ENCODE measurements at places on chromosomes 3 and 15. TPM values are rescaled to one million over a fixed set of nuclear protein-coding genes. Genes with fewer than 3 reads are reported as not detected.
A peak's percentile ranks its signal among the peaks of the same experiment; 100 is the strongest.

DNA sequence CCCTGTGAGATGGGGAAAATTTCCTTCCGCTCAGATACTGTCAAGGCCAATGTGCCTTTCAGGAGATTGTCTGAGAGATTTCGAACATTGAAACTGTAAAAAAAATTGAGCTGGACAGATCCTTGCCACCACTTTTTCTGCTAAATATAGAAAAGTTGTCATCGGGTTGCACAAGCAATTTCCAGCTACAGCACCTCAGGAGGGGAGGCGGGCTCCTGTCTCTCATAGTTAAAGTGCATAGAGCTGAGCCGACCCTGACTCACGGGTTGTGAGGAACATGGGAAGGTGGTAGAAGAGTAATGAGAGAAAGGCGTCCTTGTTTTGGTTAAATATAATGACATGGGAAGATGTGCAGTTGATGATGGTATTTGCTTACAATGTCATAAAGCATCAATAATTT is 160.6 kb upstream of the ICE2 start:
- DNase-seq = no peak

GRCh38 chr3:52112056-52112455 is 42.2 kb downstream of the POC1A start:
- no peak for DNase-seq

The ACTRT3 gene
- total RNA-seq = 1.3 TPM

The RFC4 gene
- 122 TPM for total RNA-seq

The SLC22A13 gene
- 0.78 TPM for total RNA-seq

The MORC1 gene
- total RNA-seq = not detected

DNA sequence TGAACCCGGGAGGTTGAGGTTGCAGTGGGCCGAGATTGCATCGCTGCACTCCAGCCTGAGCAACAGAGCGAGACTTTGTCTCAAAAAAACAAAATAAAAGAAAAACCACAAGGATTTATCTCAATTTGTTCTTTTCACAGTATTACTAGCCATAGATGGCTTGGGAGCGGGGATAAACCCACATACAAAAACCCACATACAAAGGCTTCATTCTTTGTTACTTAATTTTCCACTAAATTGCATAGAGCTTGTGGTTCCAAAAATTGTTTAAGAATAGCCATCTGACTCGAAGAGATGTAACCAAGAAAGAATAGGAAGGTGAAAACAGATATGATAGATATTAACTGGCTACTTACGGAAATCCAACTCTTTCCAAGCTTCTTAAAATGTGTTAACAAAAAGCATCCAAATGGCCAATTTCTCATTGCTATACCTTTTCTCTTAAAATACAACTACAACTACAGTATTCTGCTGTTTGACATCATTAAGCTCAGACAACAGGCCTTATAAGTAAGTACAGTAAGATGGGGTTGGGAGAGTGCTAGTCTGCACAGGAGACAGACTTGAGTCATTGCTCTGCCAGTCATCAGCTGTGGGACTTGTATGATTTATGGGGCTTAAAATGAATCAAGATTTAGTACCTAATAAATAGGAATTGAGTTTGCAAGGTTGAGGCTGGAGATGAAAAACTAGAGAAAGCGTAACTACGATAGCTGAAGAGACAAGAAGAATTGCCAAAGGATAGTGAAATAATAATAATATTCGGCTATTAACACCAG is 96.6 kb upstream of the PLXND1 start:
- DNase-seq = no peak

The CADM2 gene
- not detected for total RNA-seq

DNA sequence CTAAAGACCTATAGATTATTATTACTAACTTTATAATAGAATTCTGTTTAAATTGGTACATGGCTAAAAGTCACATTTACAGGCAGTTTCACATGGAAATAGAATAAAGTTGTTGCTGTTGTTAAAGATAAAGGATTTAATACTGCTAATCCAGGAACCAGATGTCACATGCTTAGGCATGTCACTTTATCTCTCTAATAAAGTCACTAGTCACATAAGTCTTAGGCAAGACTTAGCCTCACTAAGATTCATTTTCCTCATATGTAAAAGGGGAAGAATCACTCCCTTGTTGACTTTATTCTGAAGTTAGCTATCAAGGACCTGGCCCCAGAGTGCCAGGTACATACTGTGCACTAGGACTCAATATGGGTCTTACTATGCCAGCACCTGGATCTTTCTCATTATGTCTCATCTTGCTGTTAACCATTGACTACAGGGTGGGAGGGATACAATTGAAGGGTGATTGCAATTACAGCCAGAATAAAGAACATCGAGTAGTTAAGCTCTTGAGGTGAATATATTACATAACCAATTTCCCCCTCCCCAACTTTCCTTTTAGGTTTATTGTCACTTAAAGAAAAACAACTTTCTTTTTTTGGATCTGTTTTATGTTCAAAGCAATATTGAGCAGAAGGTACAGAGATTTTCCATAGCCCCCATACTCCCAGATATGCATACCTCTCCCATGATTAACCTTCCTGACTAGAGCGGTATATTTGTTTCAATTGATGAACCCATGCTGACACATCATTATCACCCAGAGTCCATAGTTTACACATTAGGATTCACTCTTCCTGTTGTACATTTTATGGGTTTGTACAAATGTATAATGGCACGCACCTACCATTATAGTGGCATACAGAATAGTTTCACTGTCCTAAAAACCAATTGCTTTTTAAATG is 36.6 kb downstream of the LNP1 start:
- DNase-seq = no peak

- no peak for DNase-seq
These were observed 511.3 kb downstream of the GABRG3 start for GRCh38 chr15:27482287-27482686.

The CPLX3 gene
- 0.17 TPM for total RNA-seq

- no peak for DNase-seq
These were observed 314.5 kb downstream of the TIGIT start for GRCh38 chr3:114608293-114608692.

The UBA5 gene
- 81.1 TPM for total RNA-seq

- DNase-seq = no peak
These were observed 130.4 kb upstream of the SMAD3 start for GRCh38 chr15:66934868-66935520.

GRCh38 chr3:129917423-129918007 is 24.0 kb upstream of the TMCC1 start:
- DNase-seq = no peak

- DNase-seq = peak; percentile 68
These were observed 136.8 kb upstream of the CCDC54 start for GRCh38 chr3:107240183-107241091.

GRCh38 chr15:63556736-63557135 is 40.5 kb upstream of the FBXL22 start:
- DNase-seq = no peak

The LRRC49 gene
- not detected for total RNA-seq

- no peak for DNase-seq
These were observed 61.9 kb downstream of the PTPN9 start for GRCh38 chr15:75517233-75517632.

GRCh38 chr3:172040981-172041963 is 1.9 kb downstream of the FNDC3B start:
- DNase-seq = no peak

- no peak for DNase-seq
These were observed 104.0 kb upstream of the TBC1D5 start for GRCh38 chr3:17846466-17846865.

GRCh38 chr15:43920815-43921214 is 94.0 kb downstream of the WDR76 start:
- DNase-seq = no peak

- no peak for DNase-seq
These were observed 542.3 kb upstream of the ROBO2 start for GRCh38 chr3:76497636-76498035.

- DNase-seq = no peak
These were observed 4.1 kb upstream of the ECT2 start for GRCh38 chr3:172746475-172746874.

- no peak for DNase-seq
These were observed 125.5 kb downstream of the MITF start for GRCh38 chr3:69864766-69865165.

DNA sequence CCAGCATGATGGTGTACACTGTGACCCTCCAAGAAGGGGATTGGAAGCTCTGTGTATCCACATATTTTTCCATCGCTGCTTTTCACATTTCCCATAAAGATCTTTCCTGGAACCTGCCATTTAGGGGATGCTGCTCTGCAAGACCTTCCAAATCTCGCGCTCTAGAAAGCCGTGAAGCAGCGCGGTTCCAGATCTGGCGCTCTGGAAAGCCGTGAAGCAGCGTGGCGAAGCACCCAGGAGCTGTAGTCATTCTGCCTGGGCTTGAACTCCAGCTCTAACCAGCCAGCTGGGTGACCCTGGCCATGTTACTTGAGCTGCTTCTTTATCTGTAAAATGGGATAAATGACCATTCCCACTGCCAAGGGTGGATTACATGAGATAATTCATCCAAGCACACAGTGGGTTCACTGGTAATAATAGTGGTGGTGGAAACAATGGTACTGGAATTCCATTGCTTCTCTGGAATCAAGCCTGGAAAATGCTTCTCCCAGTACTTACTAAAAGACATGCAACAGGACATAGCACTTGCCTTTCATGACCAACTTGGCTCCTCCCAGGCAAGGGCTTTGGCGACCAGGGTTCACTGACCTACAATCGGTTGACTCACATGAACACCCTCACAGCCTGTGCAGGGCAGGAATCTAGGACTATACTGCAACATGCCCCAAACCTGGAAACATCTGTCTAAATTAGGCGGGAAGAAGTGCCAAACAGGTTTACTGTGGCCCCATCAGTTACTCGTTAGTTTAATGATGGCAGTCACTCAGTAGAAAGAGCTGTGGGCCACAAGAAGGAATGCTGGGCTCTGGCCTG is 70.7 kb downstream of the XXYLT1 start:
- DNase-seq = no peak

Measured in activated T-helper 1 cell treated with anti-CD3 and anti-CD28 coated beads, Interleukin-12 subunit alpha, Interleukin-12 subunit beta, Interleukin-2, Interleukin-4 antibody, amounts not matched to agents 30 ng/mL and 10 ng/mL and 1 ng/mL, durations not matched to agents 14 hours and 24 hours and 36 hours (primary cell).